K562 (cell line): ENCODE measurements at places on chromosomes 1 and 21.

- DNase-seq = no peak
These were observed 11.6 kb downstream of the HNRNPU start for GRCh38 chr1:244852694-244853093.

DNA sequence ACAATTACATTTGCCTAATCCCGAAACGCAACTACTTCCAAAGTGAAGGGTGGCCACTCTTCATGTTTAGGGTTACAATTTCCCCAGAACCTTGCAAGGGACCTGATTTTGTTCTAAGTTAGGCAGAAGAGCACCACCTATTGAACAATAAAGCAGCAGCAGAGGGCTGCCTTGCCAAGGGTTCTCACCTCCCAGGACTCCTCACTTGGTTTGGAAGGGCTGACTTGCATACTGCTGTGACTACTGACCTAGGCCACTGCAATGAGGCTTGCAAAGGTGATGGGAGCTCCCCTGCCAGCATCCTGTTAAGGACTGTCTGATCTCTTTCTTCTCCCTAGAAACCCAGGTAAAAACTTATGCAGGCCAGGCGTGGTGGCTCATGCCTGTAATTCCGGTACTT is 14.2 kb downstream of the MTOR start:
- no peak for DNase-seq

DNA sequence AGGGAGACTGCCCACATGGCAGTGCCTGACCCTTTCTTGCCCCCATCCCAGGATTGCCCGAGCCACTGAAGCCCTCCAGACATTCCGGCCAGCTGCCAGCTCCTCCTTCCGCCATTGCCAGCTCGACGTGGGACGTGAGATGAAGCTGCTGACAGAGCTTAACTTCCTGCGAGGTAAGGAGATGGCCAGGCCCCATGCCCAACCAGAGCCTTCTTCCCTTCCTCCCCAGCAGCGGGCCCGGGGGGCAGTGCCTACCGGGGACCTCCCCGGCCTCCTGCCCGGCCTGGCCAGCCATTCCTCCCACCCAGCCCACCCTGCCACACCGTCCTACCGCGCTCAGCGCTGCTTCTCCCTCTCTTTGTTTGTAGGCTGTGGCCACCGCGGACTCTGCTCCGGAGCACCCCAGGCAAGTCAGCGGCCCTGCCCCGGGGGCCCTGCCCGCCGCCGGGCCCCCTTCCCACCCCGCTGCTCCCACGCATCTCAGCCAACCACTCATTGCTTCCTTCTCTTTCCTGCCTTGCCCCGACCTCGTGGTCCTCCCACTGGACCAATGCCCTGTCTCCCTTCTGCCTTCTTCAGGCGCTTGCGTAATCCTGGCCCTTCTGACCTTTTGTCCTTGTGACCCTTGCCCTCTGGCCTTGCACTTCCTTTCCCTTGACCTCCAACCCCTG is 4.9 kb downstream of the TRIM46 start:
- peak; percentile 41 for DNase-seq

GRCh38 chr1:216499581-216500272 is 76.5 kb upstream of the USH2A start:
- no peak for DNase-seq

DNA sequence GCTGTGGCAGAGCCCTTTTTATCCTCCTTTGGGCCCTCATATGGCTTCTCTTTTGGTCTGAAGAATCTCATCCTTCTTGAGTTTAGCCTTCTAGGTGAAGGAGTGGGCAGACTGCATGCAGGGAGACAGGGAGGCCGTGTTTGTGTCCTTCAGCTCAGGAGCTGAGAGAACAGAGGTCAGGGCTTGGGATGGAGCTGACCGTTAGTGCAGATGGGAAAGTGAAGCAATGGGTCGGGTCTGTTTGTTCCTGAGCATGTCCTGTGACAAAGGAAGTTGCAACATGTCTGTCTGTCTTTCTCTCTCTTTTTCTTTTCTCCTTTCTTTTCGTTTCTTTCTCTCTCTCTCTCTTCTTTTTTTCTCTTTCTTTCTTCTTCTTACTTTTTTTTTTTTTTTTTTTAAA is 14.9 kb downstream of the MAPKAPK2 start:
- DNase-seq = no peak

- DNase-seq = no peak
These were observed 70.3 kb downstream of the MORN1 start for GRCh38 chr1:2320760-2321667.

DNA sequence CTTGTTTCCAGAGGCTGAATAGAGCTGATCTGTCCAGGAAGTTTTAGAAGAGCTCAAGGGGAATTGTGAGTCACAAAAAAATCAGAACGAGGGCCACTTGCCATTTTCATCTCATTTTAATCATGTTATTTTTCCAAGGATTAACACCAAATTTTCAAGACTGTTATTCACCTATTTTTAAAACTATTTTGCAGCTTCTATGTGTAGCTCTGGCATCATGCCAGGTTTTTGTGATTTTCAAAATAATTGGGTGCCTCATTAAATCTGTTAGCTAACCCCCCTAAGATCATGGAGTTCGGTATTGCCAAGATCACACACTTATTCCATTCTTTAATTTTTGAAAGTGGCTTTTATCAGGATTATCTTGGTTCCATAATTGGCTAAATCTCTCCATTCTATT is 90.9 kb downstream of the RGS7 start:
- DNase-seq = no peak

DNA sequence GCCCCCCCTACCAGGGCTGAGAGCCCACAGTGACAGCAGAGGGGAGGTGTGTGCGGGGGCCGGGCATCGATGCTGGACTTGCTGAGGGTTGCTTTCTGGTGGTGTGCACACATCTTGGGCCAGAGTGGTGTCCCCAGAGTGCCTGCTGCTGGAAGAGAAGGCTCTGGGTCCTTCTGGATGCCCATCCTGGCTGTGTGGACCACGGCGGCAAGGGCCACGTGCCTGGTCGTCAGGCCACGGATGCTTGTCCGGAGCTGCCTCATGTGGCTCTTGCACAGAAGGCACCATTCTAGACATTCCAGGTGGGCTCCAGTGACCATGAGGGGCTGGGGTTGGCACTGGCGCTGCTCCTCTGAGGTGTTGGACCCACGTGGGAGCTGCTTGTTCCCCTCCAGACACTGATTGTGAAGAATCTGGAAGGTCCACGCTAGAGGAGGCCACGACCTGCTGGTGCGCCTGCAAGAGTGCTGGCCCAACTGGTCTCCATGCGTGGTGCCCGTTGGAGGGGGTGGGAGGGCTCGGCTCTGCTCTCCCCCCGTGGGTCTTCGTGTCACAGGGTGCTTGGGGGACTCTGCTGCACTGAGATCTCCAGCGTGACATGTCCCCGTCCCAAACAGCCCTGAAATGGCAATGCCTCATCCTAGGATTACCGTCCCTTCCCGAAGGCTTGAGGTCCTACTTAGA is 25.8 kb downstream of the SKI start:
- no peak for DNase-seq

DNA sequence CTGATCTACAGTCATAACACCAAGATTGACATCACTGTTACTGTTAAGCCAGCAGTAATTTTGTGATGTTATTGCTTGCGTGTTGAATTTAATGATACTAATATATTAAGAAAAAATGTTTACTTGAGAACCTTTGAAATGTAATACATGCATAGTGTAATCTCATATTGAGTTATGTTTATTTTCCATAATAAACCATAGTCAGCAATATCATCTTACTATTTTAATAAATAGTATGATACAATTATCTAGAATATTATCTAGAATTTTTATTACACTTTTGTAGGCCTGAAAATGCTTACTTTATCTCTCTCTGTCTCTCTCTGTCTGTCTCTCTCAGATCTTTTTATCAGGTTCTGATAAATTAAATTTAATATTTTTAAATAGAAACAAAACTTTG is 843.1 kb downstream of the KCNT2 start:
- DNase-seq = no peak

GRCh38 chr1:53890522-53890941 is 935 bp upstream of the YIPF1 start:
- no peak for DNase-seq

GRCh38 chr21:29678626-29679025 is 261.2 kb downstream of the GRIK1 start:
- no peak for DNase-seq

GRCh38 chr1:16152481-16153087 is 3.3 kb downstream of the EPHA2 start:
- DNase-seq = no peak

DNA sequence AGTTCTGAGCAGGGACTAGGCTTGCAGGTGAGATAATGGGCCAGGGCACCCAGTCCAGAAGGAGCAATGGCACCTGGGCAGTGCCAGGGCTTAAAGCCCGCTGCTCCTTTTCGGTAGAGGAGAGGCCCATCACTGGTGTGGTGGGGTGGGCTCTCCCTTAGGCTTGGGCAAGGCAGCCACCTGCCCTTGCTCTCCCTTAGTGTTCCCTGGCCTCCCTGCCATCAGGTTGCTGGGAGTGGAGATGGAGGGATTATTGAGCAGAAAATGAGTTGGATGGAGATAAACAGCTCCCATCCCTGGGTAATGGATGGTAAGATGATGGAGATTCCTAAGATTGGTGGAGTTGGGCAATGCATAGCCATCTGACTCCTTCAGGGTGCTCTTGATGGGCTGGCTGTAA is 7.9 kb downstream of the MYOG start:
- no peak for DNase-seq

GRCh38 chr1:42679364-42679983 is 2.7 kb upstream of the YBX1 start:
- DNase-seq = no peak

GRCh38 chr21:29453511-29453910 is 154.8 kb downstream of the BACH1 start:
- no peak for DNase-seq

DNA sequence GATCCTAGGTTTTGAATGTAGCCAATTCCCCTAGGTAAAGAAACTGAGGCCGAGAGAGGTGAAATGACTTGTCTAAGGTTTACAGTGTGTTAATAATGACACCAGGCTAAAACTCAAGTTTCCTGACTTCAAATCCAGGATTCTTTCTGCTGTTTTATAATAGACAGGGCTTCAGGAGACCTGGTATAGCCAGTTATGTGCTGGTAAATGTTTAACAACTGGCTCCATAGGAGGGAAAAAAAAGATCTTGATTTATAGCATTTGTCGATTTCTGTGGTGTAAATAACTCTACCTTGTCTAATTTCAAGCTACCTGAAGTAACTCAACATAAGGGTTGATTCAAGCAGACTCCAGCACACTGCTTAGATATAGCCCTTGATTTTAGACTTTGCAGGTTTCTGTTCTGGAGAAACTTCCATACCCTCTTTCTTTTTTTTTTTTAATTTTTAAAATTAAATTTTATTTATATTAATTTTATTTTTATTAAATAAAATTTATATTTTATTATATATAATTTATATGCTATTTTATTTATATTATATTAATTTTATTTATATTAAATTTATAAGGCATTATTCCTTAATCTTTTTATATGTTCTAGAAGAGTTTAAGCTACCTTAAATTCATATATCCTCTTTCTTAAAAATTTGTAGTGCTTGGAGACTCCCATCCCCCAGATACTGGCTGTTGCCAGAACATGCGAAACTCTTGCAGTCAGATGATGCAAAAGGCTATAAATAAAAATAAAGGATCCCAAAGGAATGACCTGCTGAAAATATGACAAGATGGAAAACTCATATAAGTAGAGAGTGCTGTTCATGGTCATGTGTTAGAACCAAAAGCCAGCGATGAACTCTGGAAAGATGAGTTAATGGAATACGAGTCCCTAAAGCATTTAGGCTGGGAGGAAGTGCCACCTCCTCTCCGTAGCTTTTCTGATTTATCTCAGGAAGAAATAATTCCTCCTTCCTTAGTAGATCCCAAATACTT is 35.4 kb upstream of the SRSF10 start:
- DNase-seq = no peak

DNA sequence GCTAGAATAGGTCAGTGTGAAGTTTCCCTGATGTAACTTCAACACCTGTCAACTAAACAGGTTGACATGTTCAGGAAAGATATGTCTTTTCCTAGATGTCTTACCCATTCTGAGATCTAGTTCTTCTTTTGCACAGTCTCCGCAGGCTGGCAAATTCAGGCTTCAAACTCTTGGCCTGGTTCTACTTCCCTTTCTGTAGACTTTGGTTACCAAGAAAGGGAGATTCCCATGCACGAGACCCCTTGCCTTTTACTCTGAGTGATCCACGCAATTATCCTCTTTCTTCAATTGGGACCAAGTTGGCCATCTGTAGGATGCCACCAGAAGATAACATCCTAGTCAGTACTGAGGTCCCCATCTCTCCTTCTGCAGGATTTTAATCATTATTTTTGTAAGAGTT is 2.0 kb downstream of the CFAP45 start:
- DNase-seq = no peak

GRCh38 chr1:58256041-58256440 is 290.5 kb downstream of the OMA1 start:
- no peak for DNase-seq

- no peak for DNase-seq
These were observed 16.0 kb downstream of the ELOA start for GRCh38 chr1:23759277-23759676.

DNA sequence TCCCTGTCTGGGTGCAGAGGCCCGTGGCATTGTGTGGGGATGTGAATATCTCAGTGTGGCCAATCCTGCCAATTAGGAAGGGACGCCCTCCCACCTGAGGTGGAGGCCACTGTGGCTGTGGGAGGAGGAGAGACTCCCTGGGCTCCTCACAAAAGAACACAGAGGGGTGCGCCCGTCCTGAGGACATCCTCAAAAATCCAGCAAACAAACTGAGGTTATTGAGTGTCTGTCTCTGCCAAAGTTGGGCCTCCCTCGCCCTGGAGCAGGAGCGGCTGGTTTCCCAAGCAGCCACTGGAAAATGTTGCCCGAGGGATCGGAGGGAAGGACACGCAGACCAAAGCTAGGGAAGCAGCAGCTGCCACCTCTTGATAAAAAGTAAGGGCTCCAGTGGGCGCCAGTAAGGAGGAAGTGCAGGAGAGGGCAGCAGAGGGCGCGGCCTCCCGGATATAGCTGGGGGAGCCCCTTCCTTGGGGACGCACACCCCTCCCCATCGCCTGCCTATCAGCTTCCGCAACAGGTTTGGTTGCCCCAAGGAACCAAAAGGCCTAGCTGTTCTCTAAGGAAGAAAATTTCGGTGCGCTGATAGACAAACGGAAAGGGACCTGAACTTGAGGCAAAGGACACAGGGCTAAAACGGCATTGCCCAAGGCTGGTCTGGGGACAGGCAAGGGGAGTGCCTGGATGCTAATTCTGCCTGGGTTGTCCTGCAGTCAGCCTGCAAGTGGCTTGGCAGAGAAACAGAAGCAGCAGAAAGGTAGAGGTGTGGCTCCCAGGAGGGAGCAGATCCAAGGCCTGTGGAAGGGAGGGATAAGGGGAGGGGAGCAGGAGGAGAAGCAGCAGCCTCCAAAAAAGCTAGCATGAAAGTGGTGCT is 1.7 kb upstream of the GRIK3 start:
- peak; percentile 52 for DNase-seq

DNA sequence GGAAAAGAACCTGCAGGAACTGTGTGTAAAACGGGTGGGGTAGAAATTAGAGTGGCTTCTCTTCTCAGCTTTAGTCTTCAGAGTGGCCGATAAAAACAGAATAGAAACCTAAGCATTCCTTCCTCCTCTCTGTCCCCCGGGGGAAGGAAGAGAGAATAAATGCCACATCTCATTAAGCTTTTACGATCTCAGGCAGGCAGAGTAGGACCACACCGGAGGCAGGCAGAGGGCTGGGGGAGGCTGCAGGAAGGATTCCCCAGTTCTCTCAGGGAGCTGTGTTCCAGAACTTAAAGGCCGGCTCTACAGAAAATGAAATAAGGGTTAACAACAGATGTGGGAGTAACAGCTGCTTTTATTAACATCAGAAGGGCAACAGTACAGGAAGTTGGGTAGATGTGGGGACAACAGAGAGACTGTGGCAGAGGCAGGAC is 24.5 kb upstream of the MEF2D start:
- no peak for DNase-seq
